ENCODE measurements at places on chromosomes 3 and 15. TPM values are rescaled to one million over a fixed set of nuclear protein-coding genes. Genes with fewer than 3 reads are reported as not detected.

The PATL2 gene
- total RNA-seq, result 3.9 TPM

The PLOD2 gene
- 92.9 TPM for total RNA-seq

The CCR3 gene
- total RNA-seq, result 0.67 TPM

The NUP210 gene
- 8.1 TPM for total RNA-seq

The TGM5 gene
- not detected for total RNA-seq

The FGF12 gene
- total RNA-seq, result 0.35 TPM

The COPB2 gene
- 129 TPM for total RNA-seq

The CCR4 gene
- not detected for total RNA-seq

The CTXN2 gene
- 0.16 TPM for total RNA-seq

The PLIN1 gene
- 0.77 TPM for total RNA-seq

The TRH gene
- not detected for total RNA-seq

All from mucosa of descending colon (tissue), 3 donors.